ENCODE measurements at places on chromosomes 1 and 21.
A peak's percentile ranks its signal among the peaks of the same experiment; 100 is the strongest.

DNA sequence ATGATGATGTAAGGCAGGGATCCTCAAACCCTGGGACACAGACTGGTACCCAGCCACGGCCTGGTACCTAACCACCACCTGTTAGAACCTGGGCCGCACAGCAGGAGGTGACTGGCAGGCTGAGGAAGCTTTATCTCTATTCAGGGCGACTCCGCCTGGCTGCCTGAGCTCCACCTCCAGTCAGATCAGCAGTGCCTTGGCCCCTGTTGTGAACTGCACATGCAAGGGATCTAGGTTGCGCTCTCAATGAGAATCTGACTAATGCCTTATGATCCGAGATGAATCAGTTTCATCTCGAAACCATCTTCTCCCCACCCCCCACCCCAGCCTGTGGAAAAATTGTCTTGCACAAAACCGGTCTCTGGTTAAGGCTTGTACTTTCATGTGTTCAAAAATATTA is 4.2 kb downstream of the RNPC3 start:
- DNase-seq, result peak; percentile 4

GRCh38 chr1:119582801-119583200 is 65.3 kb downstream of the ZNF697 start:
- DNase-seq, result no peak

- no peak for DNase-seq
Observed at GRCh38 chr1:54289712-54290233, 89.8 kb downstream of the MRPL37 start.

GRCh38 chr1:218382261-218382660 is 37.1 kb downstream of the TGFB2 start:
- no peak for DNase-seq

DNA sequence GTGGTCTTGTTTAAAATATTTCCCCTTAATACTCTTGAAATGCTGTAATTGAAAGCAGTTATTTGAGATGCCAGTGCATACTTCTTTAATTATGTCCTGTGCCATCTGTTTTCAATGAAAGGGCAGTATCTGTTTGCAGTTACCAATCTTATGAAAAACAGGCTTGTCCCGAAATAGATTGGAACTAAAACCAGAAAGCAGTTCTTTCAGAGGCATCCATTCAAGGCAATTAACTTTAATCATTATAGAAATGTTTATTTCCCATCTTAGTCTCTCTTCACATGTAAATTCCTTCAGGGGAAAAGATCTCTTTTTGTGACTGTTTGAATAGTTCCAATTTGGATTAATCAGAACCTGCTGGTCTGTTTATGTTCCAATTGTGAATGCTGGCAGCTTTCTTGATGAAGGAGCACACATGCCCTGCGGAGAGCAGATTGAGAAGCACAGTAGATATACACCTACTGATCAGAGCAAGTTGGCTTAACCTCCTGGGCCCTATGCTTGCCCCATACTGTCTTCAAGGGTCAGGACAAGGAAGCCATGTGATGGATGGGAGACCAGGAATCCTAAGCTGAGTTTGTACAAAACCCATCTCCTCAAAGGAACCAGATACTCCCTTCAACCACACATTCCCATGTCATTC is 41.6 kb upstream of the MROH9 start:
- DNase-seq, result no peak

DNA sequence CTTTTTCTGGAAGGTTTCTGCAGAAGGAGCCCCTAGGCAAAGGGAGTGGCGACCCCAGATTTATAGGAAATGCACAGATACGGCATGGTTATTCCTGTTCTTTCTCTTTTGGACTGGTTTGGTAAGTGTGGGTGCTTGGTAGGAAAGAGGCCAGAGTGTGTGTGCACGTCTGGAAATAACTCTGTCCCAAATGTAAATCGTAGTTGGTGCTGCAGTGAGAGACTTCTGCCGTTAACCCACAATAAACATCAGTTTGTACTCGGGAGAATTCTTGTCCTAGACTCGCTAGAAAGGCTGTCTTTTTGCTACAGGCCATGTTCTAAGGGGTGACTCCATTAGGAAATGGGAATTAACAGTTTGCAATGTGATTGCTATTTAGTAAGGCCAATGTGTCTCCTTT is 779 bp downstream of the SLC44A3 start:
- DNase-seq, result no peak

DNA sequence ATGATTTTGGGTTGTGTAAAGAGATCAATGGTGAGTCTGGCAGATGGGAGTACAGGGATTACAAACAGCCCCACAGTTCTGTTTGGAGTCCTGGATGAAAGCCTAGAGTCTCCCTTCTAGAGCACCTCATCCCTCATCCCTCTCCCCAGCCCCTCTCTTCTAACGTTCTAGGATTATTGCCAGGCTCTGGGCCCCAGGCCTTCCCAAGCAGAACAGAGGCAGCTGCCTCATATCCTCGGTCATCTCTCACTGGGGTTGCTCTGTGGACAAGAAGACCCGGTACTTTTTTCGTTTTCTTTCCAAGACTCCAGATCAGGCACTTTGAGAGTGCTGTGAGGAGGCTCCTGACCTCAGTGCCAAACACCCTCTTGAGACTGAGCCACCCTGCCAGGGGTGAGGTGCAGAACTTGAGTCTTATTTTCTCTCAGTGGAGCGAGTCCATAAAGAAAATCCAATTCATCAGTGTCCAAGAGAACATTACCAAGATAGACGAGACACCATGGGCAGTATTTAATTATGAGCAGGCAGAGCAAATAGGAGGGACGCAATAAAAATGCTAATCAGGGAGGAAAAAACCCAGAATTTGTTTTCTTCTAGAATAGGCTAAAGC is 17.1 kb upstream of the KCND3 start:
- DNase-seq, result no peak

DNA sequence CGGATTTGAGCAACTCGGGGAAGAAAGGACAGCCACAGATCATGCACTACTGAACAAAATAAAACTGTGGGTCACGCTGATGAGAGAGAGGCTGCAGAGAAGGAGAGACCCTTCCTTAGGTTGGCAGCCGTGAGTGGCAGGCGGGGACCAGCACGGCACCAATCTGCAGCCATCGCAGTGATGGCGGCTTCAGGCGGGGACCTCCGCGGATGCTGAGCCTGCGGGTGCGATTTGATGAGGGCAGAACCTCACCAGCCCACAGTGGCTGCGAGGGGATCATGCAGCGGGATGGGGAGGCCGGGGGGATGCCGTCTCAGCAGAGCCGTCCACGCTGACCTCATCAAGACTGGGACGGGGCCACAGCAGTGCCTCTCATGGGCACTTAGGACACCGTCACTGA is 11.8 kb downstream of the ITGB2 start:
- no peak for DNase-seq

DNA sequence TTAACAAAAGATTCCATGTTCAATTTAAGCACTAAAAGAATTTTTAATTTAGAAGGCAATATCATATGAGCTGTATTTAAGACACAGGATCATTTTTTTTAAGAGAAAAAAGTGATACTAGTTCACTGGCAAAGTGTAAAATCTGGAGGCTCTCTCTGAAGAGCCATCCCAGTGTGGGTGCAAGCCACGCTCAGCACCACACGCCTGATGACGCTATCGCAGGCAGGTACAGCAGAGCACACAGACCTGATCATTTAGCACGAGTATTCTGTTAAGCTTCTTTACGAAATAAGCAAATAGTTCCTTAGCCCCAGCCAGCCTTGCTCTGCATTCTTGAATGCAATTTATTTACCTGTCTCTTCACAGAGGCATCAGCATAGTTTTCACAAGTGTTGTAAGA is 198.6 kb downstream of the SIPA1L2 start:
- DNase-seq, result no peak

DNA sequence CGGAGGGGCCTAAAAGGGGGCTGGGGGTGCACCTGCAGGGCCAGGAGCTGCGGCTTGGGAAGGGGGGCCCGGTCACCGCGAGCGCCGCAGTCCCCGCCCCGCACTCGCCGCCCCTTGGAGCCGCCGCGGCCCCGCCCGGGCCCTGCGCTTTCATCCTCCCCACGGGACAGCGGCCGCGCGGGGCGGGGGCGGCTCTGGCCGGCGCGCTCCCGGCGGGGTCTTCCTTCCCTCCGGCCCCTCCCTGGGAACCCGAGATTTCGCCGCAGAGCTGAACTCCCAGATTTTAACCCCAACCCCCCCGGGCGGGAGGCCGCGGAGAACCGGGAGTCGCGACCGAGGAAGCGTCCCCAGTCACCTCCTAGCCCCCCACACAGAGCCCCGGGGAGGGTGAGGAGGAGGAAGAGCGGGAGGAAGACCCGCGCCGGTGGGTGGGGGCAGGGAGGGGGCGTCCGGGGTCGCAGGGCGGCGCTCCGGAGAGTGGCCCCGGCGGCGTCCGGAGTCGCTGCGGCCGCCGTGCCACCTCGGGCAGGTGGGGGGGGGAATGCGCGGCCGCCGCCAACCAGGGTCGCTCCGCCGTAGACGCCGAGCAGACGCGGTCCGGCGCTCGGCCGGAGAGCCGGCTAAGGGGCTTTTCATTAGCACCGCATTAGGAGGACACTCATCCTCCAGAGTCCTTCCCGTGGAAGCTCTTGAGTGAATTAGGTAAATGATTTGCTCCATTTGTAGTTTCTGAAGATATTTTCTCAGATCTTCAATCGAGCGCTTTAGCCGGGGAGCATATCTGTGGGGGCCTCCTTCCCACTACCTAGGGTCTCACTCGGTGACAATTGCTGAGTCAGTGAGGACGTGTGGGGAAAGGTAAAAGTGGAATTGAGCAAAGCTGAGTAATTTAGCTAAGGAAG is 31.6 kb upstream of the NFIA start:
- DNase-seq, result no peak

DNA sequence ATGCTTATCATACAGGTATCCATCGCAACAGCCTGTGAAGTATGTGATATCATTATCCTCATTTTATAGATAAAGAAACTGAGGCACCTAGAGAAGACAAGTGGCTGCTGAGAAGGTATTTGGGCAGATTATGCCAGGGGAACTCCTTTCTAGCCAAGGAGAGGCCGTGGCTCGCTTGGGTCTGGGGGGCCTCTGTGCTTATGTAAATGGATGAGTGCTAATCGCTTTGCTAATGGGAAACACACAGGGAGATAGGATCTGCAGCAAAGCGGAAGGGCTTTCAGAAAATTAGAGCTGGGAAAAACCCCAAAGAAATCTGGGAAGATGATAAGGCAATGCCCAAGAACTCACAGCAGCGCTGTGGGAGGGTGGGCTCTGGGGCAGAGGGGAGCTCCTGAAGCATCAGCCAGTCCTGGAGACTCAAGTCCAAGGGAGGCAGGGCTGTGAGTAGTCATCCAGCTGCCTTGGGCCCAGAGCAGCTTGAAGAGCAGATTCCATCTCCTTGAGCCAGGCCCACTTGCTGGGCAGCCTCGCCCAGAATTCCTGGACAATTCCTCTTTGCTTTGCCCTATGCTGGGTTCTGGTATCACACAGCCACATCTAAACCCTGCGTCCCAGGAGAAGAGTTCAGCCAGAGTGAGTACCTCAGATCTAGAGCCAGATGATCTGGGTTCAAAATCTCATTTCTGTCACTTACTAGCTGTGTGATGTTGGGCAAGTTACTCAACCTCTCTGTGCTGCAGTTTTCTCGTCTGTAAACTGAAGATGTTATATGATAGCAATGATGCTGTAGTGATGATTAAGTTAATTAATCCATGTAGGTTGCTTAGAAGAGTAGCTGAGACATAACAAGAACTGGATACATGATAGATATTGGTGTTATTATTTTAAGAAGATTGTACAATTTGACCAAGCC is 36.7 kb downstream of the FOXD2 start:
- DNase-seq, result no peak

GRCh38 chr1:213987422-213987926 is 299 bp upstream of the PROX1 start:
- DNase-seq, result no peak

DNA sequence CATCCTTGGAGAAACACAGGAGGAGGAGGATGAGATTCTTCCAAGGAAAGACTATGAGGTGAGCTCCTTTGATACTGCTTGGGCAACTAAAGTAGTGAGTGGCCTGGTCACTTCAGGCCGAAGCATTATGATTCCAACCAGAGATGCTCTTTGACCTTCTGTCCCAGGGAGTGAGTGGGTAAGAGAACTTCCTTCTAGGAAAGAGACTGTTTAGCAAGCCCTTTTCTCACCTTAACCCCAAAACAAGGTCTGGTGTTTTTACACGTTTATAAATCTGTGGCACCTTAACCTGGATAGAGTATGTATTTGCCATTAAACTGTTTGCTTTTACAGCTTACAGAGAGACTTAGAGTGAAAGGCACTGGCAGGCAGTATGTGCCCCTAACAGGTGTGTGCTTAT is 1.1 kb downstream of the CLCN6 start:
- DNase-seq, result no peak

DNA sequence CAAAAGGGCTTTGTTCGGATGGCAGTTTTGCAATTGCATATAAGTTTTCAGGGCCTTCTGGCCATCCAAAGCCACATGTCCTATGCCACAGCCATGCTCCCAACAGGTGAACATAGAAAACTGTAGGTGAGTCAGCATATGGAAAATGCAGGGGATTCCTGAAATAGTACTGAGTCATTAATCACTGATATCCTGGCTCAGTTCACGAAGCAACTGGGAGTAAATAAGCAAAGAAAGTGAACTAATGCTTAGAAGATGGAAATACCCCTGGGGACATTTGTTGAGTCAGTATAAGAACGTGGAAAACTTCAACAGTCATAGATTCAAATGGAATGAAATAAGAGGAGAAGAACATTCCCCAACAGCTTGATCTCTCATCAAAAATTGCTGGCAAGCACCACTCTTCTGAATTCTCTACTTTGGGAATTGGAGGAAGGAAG is 148.9 kb upstream of the RUNX1 start:
- DNase-seq, result no peak

DNA sequence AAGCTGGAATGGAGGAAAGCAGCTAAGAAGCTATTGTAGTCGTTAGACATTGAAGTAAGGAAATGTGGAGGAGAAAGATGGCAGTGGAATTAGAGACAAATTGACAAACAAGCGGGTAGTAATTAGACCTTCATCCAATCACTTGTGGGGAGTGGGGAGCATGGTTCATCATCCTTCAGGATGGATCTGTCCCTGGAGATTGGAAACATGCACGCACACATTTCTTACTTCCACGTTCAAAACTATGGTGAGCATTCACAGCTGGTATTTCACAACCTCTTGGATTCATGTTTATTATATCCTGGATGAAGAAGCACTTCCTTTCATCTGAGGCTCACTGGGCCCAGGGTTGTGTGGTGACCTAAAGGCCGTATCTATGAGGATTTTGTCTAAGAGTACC is 188.1 kb downstream of the ST6GALNAC3 start:
- DNase-seq, result no peak

- DNase-seq, result no peak
Observed at GRCh38 chr1:236494586-236495466, 29.0 kb upstream of the LGALS8 start.

- DNase-seq, result no peak
Observed at GRCh38 chr1:219279017-219279770, 105.5 kb downstream of the LYPLAL1 start.
